Activated naive CD4-positive, alpha-beta T cell treated with anti-CD3 and anti-CD28 coated beads, Interleukin-2, amount 50 U/mL, for 16 hours (primary cell): ENCODE measurements at places on chromosomes 6 and 20.

- no peak for DNase-seq
Measured at GRCh38 chr6:113989675-113990074, 18.7 kb upstream of the HDAC2 start.

GRCh38 chr6:111922454-111923297 lies 49.4 kb upstream of the FYN start:
- no peak for DNase-seq

GRCh38 chr6:33633462-33634158 lies 12.5 kb downstream of the ITPR3 start:
- peak; percentile 58 for DNase-seq

DNA sequence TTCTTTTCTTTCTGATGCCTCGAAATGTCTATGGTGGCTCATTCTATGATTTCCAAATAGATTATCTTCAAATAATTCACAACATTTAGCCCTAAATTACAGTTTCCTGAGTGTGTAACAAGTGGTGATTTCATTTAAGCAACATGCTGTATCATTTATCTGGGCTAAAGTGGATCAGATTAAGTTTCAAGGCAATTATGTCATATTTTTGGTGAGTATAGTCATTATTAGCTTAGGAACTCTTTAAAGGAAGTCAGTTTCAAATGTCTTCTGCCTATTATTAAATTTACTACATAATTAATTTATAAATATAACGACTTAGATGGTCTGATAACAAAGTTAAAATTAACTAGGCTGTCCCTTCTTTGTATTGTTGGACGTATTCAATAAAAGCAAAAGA lies 847.9 kb upstream of the FLRT3 start:
- DNase-seq = no peak

DNA sequence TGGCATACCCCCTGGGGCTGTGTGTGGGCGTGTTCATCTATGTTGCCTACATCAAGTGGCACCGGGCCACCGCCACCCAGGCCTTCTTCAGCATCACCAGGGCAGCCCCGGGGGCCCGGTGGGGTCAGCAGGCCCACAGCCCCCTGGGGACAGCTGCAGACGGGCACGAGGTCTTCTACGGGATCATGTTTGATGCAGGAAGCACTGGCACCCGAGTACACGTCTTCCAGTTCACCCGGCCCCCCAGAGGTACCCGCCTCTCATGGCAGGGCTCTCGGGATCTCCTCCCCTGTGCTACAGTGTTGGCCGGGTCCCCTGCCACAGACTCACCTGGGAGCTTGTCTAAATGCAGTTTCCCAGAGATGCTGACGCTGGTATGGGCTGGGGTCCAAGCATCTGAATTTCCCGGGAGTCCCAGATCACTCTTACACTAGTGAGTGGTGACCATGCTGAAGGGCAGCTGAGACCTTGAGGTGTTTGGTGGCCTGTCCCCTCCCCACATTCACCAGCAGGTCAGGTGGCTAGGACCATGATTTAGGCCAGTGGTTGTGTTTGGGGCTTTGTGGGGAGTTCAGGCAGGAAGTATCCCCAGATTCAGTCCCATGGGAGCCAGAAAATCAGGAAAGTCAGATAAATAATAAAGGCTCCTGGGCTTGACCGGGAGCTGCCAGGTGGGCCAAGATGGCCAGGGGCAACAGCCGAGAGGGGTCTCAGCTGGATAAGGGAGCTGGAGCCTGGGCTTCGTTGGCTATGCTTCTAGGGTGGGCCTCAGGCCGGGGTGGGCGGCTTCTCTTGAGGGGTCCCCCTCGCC lies 11.8 kb downstream of the ENTPD6 start:
- no peak for DNase-seq

DNA sequence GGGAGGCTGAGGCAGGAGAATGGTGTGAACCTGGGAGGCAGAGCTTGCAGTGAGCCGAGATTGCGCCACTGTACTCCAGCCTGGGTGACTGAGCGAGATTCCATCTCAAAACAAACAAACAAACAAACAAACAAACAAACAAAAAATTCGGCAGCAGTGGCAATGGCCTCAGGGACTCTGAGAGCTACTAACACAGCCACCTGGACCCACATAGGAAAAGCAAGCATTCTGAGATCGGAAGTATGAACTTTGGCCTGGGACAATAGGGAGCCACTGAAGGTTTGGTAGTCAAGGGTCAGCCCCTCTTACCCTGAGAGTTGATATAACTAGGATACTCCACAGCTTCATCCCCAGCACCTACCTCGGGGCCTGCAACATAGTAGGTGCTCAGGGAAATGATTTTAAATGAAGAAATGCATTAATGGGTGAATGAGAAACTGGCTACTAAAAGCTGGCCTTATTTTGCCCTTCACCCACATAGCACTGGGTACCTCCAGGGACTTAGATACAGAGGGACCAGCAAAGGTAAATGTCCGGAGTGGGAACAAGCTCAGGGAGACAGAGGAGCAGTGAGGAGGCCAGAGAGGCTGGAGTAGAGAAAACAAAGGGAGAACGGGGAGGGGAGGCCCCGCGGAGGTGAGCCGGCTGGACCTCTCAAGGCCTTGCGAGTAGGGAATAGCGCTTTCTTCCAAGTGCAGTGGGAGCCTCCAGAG lies 46.6 kb upstream of the PTGIS start:
- no peak for DNase-seq

DNA sequence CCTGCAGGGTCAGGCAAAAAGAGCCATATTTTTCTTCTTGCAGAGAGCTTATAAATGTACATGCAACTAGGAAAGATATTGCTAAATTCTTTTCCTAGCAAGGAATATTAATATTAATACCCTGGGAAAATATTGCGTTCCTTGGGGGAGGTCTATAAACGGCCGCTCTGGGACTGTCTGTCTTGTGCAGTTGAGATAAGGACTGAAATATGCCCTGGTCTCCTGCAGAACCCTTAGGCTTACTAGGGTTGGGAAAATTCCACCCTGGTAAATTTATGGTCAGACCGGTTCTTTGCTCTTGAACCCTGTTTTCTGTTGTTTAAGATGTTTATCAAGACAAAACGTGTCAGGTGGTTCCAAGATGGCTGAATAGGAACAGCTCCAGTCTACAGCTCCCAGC lies 121.3 kb upstream of the CARMIL1 start:
- DNase-seq = no peak

DNA sequence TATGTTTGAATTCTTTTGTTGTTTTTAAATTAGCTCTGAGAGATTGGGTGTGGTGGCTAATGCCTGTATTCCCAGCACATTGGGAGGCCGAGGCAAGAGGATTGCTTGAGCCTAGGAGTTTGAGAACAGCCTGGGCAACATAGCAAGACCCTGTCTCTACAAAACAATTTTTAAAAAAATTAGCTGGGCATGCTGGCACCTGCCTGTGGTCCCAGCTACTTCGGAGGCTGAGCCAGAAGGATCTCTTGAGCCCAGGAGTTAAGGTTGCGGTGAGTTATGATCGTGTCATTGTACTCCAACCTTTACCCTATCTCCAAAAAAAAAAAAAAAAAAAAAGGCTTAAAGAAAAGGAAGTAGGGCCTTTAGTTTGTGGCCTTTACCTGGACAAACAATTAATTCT lies 22.9 kb downstream of the DHX35 start:
- no peak for DNase-seq

GRCh38 chr6:25219216-25219916 lies 59.8 kb upstream of the CARMIL1 start:
- no peak for DNase-seq

DNA sequence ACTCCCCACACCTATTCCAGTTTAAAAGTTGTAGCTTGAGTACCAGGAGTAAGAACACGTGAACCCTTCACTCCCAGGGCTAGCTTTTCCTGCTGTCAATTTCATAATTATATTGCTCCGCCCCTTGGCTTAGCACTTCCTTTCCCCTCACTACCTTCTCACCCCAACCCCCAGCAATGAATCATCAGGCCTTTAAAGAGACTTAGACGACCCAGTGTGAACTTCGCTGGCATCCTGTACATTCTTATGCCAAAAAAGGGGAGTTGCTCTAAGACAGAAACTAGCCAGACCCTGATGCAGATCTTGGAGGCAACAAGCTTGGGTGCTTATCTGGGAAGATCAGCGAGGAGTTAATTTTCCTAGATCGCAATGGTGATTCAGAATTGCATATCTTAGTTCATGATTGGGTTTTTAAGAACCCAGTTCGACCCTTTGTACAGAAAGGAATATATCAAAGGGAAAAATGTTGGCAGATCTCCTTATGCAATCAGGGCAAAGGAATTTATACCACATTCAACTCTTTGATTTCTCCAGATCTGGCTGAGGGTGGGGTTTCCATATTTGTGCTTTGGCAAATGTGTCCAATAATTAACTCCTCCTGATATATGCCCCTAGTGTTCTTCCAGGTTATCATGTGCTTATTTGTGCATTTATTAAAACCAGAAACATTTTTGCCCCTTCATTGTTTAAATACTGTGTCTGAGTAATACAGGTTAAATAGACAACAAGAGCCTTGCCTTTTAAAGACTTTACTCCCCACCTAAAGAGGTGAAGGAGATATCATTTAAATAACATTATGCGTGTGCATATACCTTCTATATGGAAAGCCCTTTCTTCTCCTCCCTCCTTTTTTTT lies 8.1 kb upstream of the ATXN1 start:
- DNase-seq = peak; percentile 62

DNA sequence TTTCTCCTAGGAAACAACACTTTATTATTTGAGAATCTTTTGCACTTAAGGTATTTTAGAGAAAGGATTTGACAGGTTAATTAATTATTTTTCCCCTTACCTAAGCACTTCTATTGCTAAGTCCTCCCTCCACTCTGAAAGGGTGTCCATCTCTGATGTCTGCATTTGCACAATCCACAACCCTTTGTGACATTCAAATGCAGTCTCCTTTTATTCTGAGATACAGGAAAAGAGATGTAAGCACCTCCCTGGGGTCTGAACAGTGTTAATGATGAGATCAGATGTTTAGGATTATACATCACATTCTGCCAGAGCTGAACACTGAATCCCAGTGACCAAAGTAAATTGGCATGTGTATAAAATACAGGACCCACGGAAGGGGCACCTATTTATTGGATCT lies 864.2 kb upstream of the FLRT3 start:
- no peak for DNase-seq

GRCh38 chr6:16409531-16410441 lies 171.4 kb downstream of the GMPR start:
- peak; percentile 53 for DNase-seq

GRCh38 chr20:19880256-19881079 lies 122.4 kb downstream of the RIN2 start:
- DNase-seq = no peak

DNA sequence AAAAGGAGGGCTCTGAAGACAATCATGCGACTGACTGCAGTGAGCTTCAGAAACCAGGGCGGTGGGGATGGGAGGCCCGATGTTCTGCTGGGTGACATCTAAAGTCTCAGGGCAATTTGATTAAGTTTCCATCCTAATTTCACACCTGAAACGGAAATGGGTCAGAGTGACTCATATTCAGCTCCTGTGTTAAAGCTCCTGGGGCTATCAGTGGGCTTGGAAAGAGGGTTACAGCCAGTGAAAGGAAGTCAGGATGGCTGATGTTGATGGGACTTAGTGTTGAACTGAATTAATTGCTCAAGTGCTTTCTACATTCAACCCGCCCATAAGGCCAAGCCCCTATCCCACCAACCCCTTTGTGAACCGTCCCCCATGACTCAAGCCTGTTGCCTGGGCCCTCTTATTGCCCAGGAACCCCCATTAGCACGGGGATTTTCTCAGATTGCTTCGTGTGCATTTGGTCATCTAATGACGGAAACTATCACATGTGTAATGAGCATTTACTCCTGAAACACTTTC lies 47.1 kb upstream of the TBC1D7 start:
- DNase-seq = peak; percentile 33

DNA sequence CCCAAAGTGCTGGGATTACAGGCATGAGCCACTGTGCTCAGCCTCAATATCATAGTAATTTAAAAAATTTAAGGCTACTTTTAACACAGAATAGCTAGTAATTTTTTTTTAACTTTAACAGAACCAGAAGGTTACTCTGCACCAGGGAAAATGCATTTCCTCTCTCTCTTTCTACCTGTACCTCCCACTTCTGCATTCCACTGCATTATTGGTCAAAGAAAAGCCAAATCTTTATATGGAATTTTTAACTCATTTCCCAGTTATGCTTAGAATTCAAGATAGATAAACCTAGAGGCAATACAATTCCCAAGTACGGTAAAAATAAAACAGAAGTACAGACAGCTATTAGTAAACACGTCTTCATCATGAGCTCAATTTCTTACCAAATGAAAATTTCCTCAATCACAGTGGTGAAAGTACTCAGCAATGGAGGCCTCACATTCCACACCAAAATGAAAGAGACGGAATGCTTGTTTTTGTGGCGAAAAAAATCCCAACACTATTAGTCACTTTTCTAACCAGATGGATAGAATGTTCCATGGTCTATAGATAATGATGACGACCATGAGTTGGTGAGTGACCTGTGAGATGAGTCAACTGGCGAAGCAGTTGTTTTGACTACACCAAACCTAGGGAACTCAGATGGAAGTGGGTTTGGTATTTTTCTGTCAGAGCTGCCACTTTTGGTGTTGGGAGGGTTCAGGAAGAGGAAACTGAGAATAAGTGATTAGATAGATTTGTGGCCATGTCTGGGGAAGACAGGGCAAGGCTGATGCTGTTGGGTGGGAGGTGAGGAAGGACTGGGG lies 104.7 kb upstream of the SGK1 start:
- DNase-seq = no peak

- DNase-seq = no peak
Measured at GRCh38 chr6:47086051-47086770, 44.1 kb upstream of the ADGRF1 start.

DNA sequence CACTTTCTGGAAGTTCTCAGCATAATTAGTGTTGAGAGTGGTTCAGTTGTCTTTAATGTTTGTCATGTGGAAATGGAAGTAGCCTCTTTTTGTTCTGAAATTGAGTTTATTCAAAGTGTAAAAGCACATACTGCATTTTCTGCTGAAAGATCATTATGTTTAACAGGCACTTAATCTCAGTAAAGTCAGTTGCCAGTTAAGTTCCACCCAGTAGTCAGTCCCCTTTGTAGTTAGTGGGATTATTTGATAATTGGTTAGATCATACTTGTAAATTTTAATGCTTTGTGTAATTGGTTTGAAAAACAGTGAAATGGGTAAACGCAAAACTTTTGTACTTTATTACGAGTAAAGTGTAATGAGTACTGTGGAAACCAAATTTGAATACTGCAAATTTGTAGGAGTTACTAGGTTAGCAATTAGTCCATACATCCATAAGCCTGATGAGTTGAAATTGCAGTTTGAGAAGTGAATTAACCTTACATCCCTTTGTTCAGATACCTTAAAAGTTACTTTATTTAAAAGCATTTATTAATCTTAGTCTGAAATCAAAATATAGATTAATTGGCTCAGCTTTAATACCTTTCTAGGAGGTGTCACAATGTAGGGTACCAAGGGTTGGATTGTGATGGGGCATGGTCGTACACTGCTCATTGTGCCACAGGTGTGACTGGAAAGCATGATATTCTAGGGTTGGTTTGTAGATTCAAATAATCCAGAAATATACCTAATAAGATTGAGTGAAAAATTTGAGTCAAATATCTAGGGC lies 4.4 kb downstream of the SRSF6 start:
- DNase-seq = no peak

DNA sequence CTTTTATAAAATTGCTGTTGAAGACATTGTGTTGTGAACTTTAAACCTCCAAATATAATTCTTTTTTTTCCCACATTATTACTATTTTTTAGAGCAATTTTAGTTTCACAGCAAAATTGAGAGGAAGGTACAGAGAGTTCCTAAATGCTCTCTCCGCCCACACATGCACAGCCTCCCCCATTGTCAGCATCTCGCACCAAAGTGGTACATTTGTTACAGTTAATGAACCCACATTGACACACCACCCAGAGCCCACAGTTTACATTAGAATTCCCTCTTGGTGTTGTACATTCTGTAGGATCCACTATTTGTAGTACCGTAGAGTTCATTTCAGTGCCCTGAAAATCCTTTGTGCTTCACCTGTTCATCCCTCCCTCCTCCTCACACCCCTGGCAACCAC lies 33.8 kb downstream of the TMEM181 start:
- DNase-seq = no peak

GRCh38 chr6:150697515-150697914 lies 97.8 kb downstream of the PLEKHG1 start:
- DNase-seq = no peak
